SW480 (cell line): ENCODE measurements at places on chromosomes 4 and X.

DNA sequence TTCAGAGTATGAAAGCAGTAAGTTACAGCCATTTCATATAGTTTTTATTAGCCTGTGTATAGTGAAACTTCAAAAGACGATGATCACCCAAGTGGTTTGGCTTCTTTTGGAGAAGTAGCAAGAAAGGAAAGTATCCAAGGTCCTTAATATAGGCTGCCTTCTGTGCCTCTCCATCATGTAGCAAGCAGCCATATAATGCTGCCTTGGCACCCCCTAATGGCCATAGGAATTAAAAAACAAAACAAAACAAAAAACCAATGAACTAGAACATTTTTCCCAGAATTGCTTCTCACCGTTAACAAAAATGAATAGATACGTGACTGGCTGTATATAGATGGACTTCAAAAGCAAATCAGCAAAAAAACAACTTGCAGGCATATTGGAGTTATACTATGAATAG is 18.9 kb downstream of the LAMP2 start:
- DNase-seq: no peak

DNA sequence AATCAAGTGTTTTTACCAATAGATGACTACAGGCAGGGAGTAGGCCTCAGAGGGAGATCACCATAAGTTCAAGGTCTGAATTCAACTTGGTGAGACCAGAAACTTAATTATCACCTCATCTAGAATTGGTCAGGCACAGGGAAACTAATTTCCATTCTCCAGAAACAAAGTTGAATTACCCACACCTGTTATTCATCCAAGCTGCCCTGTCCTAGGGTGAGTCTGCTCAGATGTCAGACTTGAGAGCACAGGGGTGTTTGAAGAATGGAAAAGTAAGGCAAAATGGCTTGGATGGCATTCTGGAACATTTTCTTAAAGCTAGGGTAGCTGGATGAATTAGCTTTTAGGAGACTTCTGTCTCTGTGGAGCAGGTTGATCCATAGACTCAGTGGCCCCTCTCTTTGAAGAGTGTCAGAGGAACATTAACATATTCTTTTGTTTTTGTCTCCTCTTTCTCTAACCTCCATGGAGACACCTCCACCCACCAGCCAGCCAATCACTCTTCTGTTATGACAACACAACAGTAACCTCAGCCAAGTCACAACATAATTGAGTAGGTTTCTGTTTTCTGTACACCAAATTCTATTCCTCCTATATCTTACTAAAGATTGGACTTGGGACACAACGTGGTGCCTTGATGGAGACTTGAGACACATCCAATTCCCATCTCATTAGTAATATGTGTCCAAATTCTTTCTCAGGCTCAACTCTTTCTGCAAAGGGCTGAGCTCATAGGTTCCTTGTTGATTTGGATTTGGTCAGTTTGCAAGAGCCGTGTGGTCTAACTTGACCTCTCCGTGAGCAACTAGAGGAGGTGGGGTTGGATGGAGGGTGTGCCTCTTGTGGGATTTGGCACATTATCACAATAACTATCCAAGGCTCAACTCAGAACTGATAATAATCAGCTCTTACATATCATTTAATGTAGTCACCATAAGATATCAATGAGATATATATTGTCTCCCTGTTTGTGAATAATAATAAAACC is 45.1 kb downstream of the VSIG4 start:
- DNase-seq: no peak

DNA sequence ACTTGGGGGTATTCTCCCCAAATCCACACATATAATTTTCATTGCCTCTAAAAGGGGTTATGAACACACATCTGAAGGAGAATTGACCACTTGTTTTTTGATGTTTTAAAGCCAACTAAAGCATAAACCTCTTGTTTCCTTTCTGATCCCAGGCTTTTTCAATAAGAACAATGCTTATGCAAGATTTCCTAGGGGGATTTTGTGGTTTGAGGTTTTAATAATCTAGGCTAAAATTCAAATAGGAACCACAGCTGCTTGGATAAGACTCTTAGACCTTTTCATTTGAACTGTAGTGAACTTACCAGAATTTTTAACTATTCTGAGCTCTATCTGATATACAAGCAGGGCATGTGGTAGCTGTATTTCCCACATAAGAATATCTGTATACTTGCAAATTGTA is 651.1 kb downstream of the ANKRD50 start:
- DNase-seq: peak; percentile 1

- peak; percentile 2 for DNase-seq
These were observed 64.6 kb upstream of the TRPC5 start for GRCh38 chrX:112147206-112147605.

GRCh38 chrX:66042307-66043077 is 2.6 kb upstream of the VSIG4 start:
- no peak for DNase-seq

DNA sequence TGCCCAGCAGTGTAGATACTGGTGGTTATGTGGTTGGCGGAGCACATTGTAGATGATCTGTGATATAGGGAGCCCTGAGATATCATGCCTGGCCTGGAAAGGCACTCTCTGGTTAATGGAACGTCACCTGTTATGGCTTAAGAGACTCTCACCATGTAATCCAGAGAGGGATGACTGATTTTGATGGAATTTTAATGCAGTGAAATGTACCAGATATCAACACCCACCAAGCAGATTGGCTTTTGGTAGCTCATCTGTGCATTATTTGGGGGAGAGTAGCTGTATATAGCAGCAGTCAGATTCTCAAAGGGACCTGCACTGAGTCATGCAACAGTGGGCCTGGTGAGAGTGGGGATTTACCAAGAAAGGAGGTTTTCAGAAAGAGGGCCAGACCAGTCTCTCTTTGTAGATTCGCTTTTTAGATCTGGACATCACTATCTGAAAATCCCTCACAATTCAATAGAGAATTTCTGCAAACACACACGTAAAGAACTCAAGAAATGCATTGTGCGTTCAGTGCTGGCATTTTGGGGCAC is 17.3 kb downstream of the TSC22D3 start:
- no peak for DNase-seq

GRCh38 chr4:94978904-94979303 is 221.1 kb downstream of the BMPR1B start:
- no peak for DNase-seq

GRCh38 chr4:125266901-125267604 is 47.7 kb upstream of the FAT4 start:
- DNase-seq: no peak

- no peak for DNase-seq
These were observed 16.8 kb downstream of the CD38 start for GRCh38 chr4:15794905-15795304.

DNA sequence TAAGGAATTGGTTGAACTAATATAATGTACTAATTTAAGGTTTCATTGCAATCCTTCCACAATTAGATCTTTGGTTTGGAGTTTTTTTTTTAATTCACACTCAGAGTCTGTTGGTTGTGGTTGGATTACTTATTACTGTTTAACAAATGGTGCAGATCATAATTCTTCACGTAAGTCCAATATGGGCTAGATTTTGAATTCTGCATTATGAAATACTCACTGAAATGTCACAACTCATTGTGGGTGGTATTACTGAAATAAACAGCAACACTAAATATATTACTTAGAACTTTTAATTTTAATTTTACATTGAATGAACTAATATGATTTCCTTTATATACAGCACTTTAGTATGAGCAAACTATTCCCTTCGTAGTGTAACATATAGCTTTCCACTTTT is 94.2 kb upstream of the MYOZ2 start:
- no peak for DNase-seq

- DNase-seq: no peak
These were observed 154.5 kb downstream of the MSN start for GRCh38 chrX:65821721-65822496.

GRCh38 chr4:52103319-52103718 is 52.2 kb downstream of the SPATA18 start:
- peak; percentile 6 for DNase-seq

GRCh38 chr4:1779588-1780382 is 13.3 kb upstream of the FGFR3 start:
- DNase-seq: no peak

- no peak for DNase-seq
These were observed 2.7 kb upstream of the TSPAN7 start for GRCh38 chrX:38558686-38559085.

- DNase-seq: no peak
These were observed 81.5 kb upstream of the PSAPL1 start for GRCh38 chr4:7516096-7516772.

DNA sequence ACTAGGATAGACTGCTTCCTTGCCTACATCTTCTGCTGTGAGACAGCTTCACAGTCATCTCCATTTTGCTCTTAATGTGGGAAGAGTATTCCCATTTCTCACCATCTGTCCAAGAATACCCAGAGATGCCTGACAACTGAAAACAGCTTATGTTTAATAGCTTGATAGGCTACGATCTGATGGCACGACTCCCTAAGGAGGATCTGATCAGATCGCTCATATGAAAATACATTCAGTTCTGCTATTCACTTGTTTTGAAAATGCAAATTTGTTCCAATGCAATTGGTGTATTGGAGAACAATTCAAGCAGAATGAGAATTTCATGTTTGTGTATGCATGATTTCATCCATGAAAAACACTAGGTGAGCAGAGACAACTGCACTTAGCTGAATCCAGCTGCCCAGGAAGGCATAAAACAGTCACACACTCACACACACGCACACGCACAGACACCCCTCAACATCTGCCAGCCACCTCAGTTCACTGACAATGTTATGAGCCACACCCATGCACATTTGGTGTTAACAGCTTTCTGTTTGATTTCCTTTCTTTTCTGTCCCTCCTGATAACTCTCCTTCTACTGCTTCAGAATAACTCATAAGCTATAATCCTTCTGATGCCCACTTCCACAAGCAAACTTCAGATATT is 29.6 kb downstream of the TRIML1 start:
- peak; percentile 32 for DNase-seq

- no peak for DNase-seq
These were observed 11.2 kb downstream of the CITED1 start for GRCh38 chrX:72294497-72294896.

DNA sequence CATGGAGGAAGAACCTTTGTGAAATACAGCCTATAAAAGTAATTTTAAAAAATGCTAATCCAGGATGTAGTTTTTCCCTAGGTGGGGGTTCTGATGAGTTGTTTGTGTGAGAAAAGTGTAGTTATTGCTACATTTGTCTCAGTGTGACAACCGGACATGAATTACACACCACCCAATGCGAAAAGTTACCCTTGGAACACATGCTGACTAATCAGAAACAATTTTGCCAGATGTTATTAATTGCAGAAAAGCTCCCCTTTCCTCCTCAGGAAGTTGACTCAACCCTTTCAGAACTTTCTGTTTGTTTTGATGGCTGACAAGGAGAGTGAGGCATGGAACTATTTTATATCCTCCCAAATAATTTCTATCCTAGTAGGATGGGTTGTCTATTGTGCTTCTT is 38.1 kb upstream of the EDA2R start:
- no peak for DNase-seq

GRCh38 chr4:17650406-17650805 is 36.0 kb downstream of the MED28 start:
- no peak for DNase-seq
